SJSA1 (cell line): ENCODE measurements at places on chromosomes 11 and 22. TPM values are rescaled to one million over a fixed set of nuclear protein-coding genes. Genes with fewer than 3 reads are reported as not detected.

ZBTB16 gene
- not detected in 2 replicates for total RNA-seq

HEPHL1 gene
- not detected in 2 replicates for total RNA-seq

SLC25A1 gene
- total RNA-seq: 118 and 132 TPM in 2 replicates

C11orf42 gene
- total RNA-seq: not detected in 2 replicates

GGT5 gene
- 0.66 TPM in 1 of 2 replicates, not detected in the other for total RNA-seq

DNA sequence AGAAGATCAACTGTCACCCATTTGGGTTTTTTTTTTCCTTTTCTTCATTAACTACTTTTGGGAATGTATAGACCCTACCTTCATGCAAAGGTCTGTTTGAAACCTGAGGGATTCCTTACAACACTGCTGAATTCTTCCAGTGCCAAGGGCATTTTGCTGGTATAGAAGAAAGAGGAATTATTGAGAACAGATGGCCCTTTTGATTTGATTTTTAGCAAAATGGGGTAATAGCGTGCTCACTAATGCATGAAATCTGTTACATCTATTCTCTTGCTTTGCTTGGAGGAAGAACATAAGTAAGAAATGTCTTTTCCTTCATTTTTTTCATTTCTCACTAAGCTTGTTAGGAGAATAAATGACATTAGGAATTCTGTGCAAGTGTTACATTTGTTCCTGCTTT, 501.9 kb downstream of the TMEM135 start:
- no peaks in the 10 kb centered on the region for H3K4me1 ChIP-seq
- no peaks in the 10 kb centered on the region for H3K27me3 ChIP-seq
- H3K4me3 ChIP-seq: no peak overlapping the region

DNA sequence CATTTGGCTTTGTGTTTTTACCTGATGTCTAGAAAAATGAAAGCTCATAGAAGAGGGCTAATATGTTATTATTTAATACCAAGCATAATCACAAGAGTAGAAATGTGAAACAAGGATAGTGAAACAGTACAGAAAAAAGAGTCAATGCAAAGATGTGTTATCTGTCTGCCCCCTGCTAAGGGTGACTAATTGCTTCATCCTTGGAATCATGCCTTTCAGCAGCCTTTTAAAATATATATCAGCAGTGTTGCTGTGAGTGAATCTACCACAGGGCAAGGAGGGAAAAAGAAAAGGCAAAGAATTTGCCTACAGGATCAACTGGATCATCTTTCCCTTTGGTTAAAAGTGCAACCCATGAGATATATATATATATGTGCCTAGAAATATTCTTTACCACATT, 867.2 kb upstream of the RAG2 start:
- H3K36me3 ChIP-seq: no peaks in the 10 kb centered on the region
- H3K4me1 ChIP-seq: no peaks in the 10 kb centered on the region
- H3K4me3 ChIP-seq: no peak overlapping the region
- H3K27ac ChIP-seq: no peak overlapping the region

GRCh38 chr11:27651711-27652110, 48.5 kb downstream of the BDNF start:
- H3K27me3 ChIP-seq: no peaks in the 10 kb centered on the region
- H3K36me3 ChIP-seq: peaks cover 7% of the 10 kb centered on the region
- H3K4me3 ChIP-seq: no peak overlapping the region
- no peak overlapping the region for H3K27ac ChIP-seq
- no peak for DNase-seq

GRCh38 chr11:75931124-75931523, 116.1 kb downstream of the UVRAG start:
- DNase-seq: no peak
- H3K27ac ChIP-seq: no peak overlapping the region
- no peaks in the 10 kb centered on the region for H3K36me3 ChIP-seq
- H3K4me1 ChIP-seq: no peaks in the 10 kb centered on the region
- H3K27me3 ChIP-seq: no peaks in the 10 kb centered on the region
